ENCODE measurements at places on chromosomes 7 and 10. TPM values are rescaled to one million over a fixed set of nuclear protein-coding genes. Genes with fewer than 3 reads are reported as not detected.

The SFRP5 gene
- 4.3 TPM for polyA plus RNA-seq

The OR9A2 gene
- polyA plus RNA-seq: not detected

The ZCCHC24 gene
- polyA plus RNA-seq: 66.5 TPM

The ATRNL1 gene
- polyA plus RNA-seq: 11.7 TPM

The UPK3BL2 gene
- polyA plus RNA-seq: 40.3 TPM

The STEAP1B gene
- 2.4 TPM for polyA plus RNA-seq

The KLF14 gene
- polyA plus RNA-seq: 0.11 TPM

The PNLIPRP2 gene
- polyA plus RNA-seq: 0.30 TPM

The FAM25A gene
- polyA plus RNA-seq: not detected

The GFRA1 gene
- 60.1 TPM for polyA plus RNA-seq

DNA sequence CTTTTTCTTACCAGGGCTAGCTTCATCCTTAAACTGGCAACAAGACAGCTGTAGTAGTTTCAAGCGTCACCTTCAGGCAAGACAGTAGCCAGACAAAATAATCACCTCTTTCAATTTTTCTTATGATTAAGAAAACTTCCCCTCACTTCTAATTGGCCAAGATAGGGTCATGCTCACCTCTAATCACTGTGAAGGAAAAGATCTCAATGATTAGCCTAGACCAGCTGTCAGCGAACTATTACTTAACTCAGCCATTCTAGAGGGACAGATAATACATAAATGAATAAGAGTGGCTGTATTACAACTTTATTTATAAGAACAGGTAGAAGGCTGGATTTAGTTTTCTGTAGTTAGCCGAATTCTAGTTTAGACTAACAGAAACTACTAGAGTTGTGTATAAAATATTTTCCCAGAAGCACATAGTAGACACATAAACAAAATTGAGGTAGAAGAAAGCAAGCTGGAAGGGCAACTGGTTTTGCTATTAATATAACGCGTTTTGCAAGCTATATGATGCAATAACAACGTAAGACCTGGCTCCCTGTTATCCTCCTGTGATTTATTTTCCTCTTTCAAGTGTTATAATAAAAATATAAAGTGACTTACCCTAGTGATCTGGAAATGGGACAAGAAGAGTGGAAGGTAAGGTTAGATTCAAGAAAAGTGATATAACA lies 64.3 kb downstream of the ELAPOR2 start:
- DNase-seq: no peak

DNA sequence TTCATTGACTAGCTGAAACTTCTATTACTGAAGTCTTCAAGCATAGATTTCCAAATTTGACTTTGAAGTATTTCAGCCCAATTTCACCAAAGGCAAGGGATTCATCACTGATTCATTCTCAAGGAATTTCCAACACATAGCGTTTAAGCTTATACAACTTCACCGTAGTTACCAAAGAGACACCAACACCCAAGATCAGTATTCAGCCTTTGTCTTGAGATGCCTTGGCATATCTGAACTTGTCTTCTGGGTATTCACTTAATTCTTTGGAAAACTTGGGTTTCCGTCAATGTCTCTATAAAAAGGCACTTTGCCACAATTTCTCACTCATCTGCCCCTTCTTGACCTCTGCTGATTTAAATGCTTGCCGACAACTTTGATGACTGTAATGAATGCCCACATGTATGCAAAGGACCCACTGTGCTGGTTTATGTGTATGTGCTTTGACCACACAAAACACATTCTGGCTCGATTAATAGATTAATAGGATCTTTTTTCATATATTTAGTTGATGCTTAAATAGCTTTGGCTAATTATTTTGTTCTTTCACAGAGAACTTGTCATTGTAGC lies 49.6 kb downstream of the TES start:
- DNase-seq: no peak

GRCh38 chr7:93592588-93593266 lies 18.2 kb upstream of the CALCR start:
- DNase-seq: no peak

DNA sequence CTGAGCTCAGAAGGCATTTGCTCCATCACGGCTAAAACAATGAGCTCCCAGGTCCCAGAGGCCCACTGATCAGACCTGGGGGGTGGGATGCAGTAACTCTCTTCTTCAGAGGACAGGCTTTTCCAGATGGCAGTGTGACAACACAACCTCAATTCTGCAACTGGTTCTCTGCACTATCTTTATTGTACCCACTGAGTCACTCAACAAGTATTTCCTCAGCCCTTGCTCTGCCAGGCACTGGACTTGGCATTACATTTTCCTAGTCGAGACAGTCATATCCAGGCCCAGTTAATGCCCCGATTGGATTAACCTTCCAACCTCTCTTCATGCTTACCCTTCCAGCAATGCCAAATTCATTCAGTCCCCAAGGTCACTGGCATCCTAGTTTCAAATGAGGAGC lies 72.6 kb downstream of the JAZF1 start:
- no peak for DNase-seq

- DNase-seq: no peak
These were observed 31.6 kb downstream of the PFKFB3 start for GRCh38 chr10:6234371-6234770.

- no peak for DNase-seq
These were observed 38.0 kb downstream of the CSGALNACT2 start for GRCh38 chr10:43176271-43176670.

GRCh38 chr7:95190515-95190914 lies 133.8 kb downstream of the PON1 start:
- DNase-seq: no peak

GRCh38 chr10:62736168-62736546 lies 68.4 kb upstream of the ADO start:
- DNase-seq: no peak

GRCh38 chr7:6256677-6257535 lies 15.5 kb downstream of the CYTH3 start:
- DNase-seq: no peak

- DNase-seq: no peak
These were observed 38.1 kb upstream of the PIK3AP1 start for GRCh38 chr10:96758423-96758822.

DNA sequence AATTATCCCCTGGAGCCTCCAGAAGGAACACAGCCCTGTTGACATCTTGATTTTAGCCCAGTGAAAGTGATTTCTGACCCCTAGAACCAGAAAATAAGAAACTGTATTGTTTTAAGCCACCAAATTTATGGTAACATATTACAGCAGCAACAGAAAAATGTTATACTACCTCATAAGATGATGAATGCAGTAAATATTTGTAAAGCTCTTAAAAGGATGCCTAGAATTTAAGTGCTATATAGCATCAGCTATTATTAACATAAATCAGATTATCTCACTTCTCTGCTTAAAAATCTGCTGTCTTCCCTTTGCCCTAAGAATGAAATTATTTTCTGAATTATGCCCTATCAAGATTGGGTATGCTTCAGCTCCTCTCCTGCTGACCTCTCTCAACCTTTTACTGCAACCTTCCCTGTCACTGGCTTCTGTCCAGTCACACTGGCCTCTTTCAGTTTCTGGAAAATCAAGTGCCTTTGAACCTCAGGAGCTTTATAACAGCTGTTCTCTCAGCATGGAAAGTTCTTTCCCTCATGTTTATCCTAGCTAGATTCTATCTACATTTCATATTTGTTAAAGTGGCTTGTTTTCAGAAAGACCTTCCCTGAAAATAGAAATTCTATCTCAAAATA lies 78.9 kb downstream of the GPR37 start:
- DNase-seq: no peak

- peak; percentile 33 for DNase-seq
These were observed 50.6 kb upstream of the LRRC18 start for GRCh38 chr10:48990226-48990625.

DNA sequence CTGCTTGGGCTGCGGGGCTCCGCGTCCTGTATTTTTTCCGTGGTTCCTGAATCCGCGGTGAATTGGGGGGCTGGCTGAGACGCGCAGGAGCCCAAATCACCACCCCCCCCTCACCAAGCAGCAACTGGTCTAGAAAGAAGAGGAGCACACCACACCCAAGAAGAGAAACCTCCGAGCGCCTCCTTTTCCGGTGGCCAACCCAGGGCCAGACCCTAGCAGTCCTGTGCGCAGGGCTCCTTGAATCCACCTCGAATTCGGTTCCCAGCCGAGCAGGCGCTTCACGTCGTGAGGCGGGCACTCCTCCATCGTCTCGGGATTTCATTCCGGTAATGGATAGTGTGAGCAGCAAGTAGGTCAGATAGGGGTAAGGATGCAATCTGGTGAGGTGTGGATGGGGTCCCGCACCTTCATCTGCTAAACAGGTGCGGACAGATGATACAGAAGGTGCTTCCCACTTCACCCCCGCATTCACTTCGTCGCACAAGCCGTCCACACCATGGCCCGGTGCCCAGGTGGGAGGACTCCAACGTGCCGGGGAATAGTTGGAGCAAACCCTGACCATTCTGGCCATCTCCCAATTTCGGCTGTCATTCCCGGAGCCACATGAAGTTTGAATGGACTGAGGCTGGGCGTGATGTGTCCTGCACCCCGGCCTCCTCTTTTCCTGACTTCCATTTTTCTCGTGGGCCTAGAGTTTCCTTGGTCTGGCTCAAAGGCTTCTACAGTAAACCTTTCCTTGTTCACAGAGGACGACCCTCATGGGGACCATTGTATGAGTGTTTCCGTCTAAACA lies 19.8 kb upstream of the ZNF273 start:
- no peak for DNase-seq

GRCh38 chr7:12066521-12066920 lies 144.6 kb upstream of the TMEM106B start:
- DNase-seq: no peak

DNA sequence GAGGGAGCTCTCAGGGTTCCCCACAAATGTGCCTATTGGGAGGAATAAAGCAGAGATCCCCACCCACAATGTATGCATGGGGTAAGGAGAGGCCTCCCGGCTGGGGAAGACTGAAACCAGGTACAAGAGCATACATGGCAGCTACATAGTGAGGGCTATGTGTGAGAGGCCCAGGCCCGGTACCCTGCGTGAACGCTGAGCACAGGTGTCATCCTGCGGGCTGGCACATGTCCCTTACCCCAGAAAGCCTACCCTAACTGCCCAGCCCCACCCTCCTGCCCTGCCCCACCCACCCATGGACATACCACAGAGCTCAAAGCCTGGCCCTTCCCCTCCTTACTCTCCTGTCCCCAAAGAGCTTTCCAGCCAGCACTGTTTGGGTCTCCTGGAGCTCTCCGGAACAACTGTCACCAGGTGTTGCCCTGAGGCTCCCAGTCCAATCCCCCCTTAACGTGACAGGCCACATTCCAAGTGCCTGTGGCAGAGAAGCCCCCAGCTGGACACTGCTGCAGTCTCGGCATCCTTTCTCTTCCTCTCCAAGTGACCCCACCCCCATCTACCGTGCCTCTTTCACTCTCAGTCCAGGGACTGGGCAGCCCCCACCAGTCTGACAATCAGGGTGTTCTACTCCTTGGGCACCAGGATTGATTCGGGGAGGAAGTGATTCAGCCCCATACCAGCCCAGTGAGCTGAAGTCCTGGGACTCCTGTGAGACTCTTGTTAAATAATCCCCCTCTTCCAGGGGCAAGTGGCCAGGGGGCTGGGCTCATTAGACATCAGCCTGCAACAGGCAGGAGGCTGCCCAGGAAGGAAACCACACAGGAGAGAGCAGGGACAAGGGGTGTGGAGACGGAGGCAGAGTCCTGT lies 19.6 kb downstream of the GRID1 start:
- no peak for DNase-seq

- DNase-seq: no peak
These were observed 40.2 kb upstream of the PRSS58 start for GRCh38 chr7:142298009-142298408.

GRCh38 chr7:123190109-123190831 lies 9.5 kb downstream of the SLC13A1 start:
- no peak for DNase-seq

DNA sequence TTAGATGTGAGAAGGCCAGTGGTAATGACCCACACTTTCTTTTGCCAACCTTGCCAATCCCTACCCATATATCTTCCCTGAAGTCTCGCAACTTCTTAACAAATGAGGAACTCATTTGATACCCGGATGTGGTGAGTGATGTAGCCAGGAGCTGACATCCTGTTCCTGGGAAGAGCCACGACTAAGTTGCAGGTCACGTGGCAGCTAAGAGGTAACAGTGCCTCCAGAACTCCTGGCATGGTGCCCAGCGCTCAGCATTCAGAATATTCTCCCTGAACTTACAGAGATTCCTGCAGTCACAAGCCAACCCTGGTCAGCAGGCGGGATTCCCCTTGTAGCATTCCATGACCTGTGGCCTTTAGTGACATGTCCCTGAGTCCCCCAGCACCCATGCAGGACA lies 282.5 kb downstream of the GALNT17 start:
- no peak for DNase-seq

GRCh38 chr7:113955157-113955556 lies 36.3 kb upstream of the PPP1R3A start:
- DNase-seq: no peak

DNA sequence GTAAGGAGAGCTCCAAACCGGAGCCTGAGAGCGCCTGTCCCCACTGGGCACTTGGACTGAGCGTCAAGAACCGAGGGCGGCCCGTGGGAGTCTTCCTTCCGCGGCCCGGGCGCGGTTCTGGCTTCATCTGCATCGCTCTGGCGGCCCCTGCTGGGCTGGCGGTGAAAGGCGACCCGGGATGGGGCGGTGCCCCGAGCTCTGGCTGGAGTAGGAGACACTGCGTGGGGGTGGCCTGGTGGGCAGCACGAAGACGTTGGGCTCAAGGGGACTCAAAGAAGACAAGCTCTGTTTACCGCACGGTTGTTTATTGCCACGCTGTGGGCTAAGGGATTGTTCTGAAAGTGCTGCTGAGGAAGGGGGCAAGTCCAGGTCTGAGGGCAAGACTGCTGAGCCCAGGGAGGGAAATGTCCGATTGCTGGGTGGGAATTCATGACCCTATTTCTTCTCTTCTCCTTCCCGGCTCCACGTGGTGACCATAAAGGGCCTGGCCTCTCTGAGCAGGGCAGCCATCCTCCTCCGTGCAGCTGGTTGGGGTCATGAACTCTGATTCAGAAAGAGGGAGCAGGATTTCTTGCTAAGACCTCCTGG lies 29.8 kb downstream of the PLAU start:
- peak; percentile 40 for DNase-seq

DNA sequence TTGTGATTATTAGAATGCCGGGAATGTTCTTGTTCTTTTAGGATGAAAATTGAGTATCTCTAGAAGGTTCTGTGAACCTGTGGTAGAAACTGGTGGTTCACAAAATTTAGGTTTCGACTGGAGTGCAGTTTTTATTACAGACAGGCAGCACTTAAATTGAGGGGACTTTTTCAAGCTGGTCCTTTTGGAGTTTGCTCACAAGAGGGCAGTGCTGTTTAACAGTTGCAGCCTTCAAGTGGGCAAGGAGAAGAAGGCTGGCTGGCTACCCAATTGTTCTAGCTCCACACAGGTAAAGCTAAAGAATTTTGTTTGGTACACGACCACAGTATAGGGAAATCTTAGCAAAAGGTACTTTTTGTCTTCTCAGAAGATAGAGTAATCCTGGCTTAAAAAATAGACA lies 233.6 kb downstream of the SNX13 start:
- DNase-seq: peak; percentile 91

GRCh38 chr10:81696609-81697388 lies 178.2 kb upstream of the NRG3 start:
- DNase-seq: no peak

DNA sequence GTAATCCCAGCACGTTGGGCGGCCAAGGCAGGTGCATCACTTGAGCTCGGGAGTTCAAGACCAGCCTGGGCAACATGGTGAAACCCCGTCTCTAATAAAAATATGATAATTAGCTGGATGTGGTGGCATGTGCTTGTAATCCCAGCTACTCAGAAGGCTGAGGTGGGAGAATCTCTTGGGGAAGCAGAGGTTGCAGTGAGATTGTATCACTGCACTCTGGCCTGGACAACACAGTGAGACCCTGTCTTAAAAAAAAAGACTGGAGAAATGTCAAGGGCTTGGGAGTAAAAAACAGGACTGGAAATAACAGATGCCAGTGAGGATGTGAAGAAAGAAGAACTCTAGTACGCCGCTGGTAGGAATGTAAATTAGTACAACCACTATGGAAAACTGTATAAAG lies 16.7 kb upstream of the NUP205 start:
- no peak for DNase-seq
